Cardiac septum (tissue), 1 donor: ENCODE measurements at places on chromosomes 1 and 21.

- no peak for DNase-seq
These were observed 12.3 kb downstream of the ATP2B4 start for GRCh38 chr1:203638950-203639349.

DNA sequence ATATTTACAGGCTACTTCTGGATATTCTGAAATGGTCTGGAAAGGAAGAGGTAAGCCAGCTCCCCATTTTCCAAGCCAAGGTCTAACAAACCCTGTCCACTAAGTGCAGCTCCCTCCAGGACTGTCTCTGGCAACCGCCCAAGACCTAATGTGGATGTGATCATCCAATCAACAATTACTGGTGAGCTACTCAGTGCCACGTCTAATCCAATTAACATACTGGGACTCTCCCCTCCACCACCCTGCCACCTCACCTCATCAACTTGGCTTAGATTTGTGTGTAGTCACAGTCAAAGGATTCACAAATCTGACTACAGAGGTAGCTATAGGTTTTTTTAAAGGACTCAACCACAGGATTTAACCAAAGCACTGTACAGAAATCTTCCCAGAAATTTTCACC, 25.4 kb upstream of the S100A7 start:
- DNase-seq, result no peak

- DNase-seq, result no peak
These were observed 143.5 kb upstream of the ESRRG start for GRCh38 chr1:216866714-216867113.

DNA sequence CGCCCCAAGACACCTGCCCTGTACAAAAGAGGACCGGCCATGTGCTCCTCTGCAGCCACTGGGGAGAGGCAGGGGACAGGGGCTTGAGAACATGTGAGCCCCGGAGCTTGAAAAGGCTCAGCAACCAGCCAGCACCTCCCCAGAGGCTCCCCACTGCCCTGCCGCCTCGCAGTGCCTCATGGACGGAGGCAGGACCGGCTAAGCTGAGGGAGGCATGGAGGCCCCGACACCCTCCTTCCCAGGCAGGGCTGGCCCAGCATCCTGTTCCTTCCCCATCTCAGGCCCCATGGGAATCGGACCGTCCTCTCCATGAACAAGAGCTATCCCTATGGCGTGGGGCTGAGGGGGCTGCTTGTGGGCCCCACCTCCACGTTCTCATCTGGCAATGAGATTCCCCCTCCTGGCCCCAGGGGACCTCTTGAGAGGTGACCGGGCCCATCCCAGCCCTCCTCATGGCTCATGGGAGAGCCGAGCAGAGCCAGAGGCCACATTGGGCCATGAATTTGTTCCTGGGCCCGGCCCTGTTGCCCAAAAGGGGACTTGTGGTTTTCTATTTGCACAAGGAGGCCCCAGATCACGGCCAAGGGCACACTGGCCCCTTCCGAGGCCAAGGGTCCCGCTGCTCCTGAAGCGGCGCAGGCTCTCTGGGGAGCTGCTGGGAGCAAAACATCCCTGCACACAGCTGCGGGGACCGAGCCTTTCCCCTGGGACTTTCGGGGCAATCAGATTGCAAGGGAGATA, 65.2 kb upstream of the ARHGEF16 start:
- no peak for DNase-seq

DNA sequence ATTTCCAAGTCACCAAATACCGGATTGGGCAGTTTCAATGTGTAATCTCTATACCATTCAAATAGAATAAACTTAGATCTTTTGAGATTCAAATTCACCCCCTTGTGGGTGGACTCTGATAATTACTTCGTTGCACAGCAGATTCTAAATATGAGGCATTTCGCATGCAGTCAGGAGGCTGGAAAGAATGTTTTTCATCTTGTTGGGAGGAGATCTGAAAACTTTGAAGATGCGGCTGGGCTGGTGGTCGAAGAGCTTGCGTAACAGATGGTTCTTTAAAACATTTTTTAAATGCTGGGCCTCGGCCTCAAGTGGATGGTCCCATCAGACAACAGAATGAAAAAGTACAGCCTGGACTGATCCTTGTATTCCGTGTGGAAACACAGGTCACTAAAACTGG, 10.4 kb downstream of the NR5A2 start:
- no peak for DNase-seq

GRCh38 chr1:31712068-31712467, 8.3 kb upstream of the COL16A1 start:
- no peak for DNase-seq

- DNase-seq, result no peak
These were observed 19.4 kb downstream of the EXTL2 start for GRCh38 chr1:100875228-100875627.

- DNase-seq, result no peak
These were observed 281.2 kb upstream of the ST6GALNAC5 start for GRCh38 chr1:76585980-76586674.

- DNase-seq, result no peak
These were observed 10.9 kb upstream of the CD5L start for GRCh38 chr1:157852476-157852875.

DNA sequence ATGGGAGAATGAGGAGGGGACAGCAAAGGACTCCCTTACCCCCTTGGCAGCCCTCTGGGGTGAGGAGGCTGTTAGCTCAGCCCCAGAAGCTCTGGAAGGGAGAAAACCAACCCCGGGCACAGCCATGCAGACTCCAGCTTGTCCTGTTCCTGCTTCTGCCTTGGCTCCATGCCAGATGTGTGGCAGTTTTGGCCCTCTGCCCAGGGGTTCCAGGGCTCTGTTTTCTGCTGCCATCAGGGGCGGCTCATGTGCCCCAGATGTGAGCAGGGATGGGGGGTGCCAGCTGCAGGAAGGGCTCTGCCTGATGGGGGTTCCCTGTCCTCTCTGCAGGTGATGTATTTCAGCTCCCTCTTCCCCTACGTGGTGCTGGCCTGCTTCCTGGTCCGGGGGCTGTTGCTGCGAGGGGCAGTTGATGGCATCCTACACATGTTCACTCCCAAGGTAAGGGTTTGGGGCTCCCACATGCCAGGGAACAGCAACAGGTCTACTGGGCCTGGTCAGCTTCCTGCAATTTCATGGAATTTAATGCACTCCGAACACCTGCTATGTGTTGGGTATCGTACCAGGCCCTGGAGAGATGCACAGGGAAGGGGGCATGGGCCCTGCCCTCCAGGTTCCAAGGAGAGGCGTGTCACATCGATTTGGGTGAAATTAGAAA, 26.1 kb downstream of the SLC6A17 start:
- no peak for DNase-seq

DNA sequence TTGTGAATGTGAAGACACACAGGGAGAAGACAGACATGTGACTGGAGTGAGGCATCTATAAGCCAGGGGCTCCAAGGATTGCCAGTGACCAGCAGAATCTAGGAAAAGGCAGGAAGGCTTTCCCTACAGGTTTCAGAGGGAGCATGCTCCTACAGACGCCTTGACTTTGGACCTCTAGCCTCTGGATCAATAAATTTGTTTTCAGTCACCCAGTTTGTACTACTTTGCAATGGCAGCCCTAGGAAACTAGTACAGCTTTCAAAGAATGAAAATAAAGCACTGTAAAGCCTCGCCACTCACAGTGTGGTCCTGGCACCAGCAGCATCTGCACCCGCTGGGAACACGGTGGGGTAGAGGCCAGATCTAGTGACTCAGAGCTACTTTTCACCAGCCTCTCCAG, 510.0 kb downstream of the LTN1 start:
- no peak for DNase-seq
